ENCODE measurements at places on chromosomes 4 and X.

DNA sequence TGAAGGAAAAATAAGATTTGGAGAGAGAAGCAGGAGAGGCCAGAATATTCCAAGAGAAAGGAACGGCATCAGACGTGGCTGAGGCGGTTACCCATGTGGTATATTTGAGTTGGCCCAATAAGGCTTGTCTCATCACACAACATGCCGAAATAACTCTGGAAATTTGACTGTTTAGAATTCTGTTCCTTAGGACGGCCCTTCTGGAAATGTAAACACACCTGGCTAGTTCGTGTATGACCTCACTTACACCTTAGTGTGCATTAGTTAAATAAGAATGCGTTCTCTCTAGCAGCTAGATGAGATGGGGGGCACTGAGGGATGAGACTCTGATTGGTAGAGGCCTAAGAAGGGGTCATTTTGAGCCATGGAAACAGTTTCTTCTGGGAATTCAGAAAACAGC lies 33.2 kb upstream of the PLAC1 start:
- no peak for DNase-seq

DNA sequence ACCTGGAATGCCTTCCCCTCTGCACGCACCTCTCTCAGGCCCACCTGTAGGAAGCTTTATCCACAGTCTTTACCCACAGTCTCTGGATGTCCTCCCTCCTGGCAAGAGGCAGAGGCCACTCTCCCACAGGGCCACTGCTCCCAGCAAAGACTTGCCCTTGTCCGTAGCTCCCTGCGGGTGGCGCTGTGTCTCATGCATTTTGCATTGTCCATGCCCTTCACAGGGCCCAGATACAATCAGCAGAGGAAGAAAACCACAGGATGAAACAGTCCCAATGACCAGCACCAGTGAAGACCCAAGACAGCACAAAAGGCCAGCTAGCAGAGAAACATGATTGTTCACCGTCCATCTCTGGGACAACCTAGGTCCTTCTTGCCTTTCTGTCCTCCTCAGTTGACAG lies 2.1 kb upstream of the NSG1 start:
- DNase-seq: no peak

DNA sequence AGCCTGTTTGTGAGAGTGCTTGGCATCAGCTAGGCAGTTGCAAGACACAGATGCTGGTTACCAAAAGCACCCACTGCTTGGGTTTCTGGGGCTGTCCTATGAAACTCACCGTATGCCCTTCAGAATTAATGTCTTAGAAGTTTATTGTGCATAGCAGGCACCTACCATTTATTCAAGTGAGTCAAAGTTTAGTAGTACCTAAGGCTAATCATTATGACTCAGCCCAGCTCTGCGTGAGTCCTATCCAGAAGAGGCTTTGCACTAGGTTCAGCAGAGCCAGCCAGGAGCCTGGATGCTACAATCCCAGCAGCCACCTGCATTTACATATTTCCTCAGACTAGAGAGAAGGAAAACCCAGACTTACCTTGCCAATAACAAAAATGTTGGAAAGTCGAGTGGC lies 4.2 kb downstream of the RPS4X start:
- no peak for DNase-seq

GRCh38 chr4:110107866-110108265 lies 90.5 kb downstream of the ELOVL6 start:
- DNase-seq: no peak

- DNase-seq: no peak
Measured at GRCh38 chr4:116516711-116517110, 568.7 kb downstream of the TRAM1L1 start.

- DNase-seq: no peak
Measured at GRCh38 chr4:128715616-128716015, 93.9 kb upstream of the JADE1 start.

- no peak for DNase-seq
Measured at GRCh38 chr4:2907706-2908293, 55.4 kb downstream of the NOP14 start.

DNA sequence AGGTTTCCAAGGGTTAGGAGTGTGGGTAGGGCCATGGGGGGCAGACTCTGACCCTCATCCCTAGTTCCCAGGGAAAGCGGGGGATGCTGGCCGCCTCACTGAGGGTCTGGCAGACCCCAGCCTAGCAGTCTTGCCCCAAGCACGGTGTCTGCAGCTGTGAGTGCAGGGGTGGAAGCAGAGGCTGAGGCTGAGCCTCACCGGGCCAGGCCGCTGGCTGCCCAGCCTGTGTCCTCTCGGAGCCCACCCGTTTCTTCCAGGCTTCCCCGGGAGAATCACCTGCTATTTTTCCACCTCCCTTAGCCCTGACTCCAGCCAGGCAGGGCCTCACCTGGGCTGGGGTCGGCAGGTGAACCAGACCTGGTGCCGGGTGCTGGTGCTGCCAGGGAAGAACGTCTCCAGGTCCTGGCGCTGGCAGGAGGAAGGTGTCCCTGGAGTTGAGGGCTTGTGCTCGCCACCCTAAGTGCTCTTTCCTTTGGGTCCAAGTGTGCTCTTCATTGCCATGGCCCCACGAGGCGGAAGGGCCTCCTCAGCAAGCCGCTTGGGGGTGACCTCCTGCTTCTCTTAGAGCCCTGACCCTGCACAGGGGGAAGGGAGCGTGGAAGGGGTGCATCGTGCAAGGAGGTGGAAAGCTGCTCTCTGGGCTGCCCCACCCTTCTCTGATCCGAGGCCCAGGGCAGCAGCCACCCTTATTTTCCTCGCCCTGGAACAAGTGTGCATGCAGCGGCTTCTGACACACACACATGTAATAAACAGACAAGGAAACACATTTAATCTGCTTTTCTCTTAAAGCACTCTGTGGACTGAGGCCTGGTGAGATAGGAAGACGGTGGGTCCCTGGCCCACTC lies 112.7 kb downstream of the FAM53A start:
- DNase-seq: no peak

- peak; percentile 4 for DNase-seq
Measured at GRCh38 chr4:145840162-145840768, 98.4 kb downstream of the ZNF827 start.

DNA sequence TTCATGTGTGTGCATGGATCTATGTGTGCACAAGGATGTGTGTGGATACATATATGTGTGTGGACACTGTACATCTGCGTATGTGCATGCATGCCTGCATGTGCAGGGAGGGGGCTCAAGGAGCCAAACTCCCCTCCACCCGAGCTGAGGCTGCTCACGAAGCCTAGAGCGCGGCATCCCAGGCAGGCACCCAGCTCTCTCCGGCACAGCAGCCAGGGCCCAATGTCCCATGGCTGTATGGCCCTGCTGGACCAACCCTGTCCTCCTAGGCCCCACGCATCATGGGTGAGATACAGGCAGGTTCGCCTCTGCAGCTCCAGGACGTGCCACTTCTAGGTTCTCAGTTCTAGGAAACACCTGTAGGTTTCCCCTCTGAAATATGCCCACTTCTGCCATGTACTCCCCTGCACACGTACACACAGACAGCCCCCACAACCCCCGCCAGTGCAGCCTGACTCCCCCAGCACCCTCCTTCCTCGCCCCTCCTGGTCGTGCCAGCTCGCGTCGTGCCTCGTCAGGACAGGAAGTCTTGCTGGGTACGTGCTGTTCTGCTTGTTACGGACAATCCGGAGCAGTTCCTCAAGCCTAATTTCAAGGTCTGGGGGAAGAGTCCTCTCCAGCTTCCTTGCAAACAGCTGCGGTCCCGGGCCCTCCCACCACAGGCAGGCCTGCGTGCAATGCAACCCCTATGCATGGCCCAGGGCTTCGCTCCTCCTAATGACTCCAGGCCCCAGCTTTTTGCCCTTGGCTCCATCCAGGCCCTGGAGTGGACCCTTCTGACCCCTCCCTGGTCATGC lies 3.2 kb upstream of the ADRA2C start:
- DNase-seq: no peak

DNA sequence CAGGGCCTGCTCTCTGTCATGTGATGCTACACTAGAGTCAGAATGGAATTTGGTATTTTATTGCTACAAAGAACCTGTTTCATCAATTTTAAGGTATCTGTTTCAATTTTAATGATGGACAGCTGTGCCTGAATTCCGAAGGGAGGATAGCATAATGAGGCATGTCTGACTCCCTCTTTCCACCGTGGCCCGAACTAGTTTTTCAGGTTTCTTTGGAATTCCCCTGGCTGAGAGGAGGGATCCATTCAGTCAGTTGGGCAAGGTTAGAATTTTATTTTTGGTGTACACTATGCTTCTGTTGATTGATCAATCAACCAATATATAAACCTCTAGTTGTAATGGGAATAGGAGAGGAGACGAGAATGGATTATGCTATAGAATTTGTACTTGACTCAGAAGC lies 761.8 kb downstream of the FAM133A start:
- no peak for DNase-seq

DNA sequence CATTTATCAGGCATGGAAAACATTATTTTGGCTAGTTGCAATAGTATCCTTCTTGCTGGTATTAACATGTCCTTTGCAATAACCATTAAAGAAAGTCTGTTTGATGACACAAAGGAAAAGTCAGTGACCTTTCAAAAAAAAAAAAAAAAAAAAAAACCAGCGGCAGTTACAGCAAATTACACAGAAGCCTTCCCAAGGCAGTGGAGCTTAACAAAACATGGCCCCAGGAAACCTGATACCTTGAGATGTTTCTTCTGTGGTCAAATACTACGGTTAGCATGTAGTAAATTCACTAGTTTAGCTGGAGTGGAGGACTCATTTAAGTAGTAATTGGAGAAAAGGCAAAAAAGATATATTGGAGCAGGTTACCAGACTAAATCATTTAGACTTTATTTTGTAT lies 359.1 kb downstream of the DACH2 start:
- DNase-seq: no peak

GRCh38 chrX:123964156-123964834 lies 2.8 kb downstream of the STAG2 start:
- DNase-seq: no peak

- no peak for DNase-seq
Measured at GRCh38 chr4:184021389-184021788, 116.3 kb downstream of the STOX2 start.

DNA sequence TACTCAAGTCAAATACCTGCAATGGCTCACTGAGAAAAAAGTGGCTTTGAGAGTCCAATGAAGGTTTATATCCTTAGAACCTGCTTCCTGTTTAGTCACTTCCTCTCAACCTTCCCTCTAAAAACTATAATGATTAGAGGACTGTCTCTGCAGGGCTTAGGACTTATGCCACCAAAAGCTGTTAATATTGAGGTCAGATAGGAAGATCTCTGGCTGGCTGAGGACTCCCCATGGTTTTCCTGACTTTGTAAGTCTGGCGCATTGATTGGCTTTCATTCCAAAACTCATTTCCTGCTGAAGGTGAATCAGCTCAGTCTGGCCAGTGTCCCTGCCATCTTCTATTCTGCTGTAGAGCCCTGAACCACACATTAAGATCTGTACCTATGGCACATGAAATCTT lies 140.9 kb upstream of the ANK2 start:
- no peak for DNase-seq

- no peak for DNase-seq
Measured at GRCh38 chrX:94053575-94053974, 379.6 kb downstream of the FAM133A start.

DNA sequence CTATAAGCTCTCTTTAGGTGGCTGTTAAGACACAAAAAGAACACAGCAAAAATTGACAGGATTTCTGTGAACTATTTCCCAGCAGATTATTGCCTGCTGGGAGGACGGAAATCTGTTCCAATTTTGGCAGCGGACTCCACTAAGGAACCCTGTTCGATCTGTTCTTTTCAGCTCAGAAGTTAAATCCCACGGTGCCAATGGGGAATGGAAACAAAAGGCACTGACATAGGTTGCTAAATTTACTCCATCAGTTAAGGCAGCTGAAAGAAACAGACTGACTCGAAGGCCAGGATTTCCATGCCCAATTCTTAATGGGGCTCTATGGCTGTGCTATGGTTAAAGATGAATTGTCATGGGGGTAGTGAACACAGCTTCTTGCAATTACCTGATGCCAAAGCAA lies 126.5 kb upstream of the HPGD start:
- no peak for DNase-seq

DNA sequence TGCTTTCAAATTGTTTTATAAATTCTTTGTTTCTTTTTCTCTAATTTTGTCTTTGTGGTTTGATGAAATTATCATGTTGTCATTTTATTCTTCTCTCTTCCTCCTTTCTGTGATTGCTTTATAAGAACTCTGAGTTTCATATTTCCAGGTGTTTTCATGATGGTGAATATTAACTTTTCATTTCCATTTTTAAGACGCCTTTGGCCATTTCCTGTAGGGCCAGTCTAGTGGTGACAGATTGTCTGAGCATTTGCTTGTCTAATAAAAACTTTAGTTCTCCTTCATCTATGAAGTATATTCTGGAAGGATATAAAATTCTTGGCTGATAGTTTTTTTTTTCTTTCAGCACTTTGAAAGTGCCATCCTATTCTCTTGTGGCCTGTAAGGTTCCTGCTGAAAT lies 128.1 kb downstream of the FAM13A start:
- DNase-seq: no peak

DNA sequence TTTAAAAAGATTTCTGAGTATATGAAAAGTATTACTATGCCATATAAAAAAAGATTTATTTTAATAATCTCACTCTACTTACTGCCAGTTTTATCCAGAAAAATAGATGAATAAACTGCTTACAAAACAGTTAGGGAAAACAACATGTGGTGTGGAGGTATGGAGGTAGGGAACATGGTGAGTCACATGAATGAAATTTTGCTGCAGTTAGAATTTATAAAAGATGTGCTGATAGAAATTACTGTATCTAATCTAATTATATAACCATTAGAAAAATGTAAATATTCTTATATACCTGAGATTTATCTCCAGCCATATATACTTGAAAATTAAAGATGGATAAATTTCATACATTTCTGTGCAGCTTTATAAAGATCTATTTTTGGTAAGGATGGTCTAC lies 184.0 kb upstream of the ANK2 start:
- no peak for DNase-seq

GRCh38 chr4:149781150-149781549 lies 34.5 kb downstream of the IQCM start:
- no peak for DNase-seq

GRCh38 chr4:134471569-134471968 lies 270.0 kb upstream of the PABPC4L start:
- no peak for DNase-seq

DNA sequence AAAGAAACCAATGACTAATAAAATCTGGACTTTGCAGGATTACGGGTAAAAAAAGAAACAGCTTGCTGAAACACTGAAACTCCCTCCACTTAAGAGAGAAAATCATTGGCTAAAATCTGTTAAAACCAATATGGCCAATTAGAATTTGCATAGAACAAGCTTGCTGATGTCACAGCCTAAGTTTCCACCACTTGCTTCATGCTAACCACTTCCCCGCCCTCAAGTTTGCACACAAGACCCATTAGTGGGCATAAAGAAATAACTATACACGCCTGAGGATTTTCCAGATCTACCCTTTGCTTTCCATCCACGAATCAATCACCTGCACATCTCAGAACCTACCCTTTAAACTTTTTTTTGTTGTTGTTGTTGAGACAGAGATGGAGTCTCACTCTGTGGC lies 42.7 kb upstream of the PHEX start:
- peak; percentile 58 for DNase-seq

- no peak for DNase-seq
Measured at GRCh38 chrX:111309083-111309482, 38.8 kb upstream of the CAPN6 start.

GRCh38 chr4:185280608-185281007 lies 71.2 kb downstream of the SNX25 start:
- DNase-seq: no peak

GRCh38 chr4:123599061-123599919 lies 202.7 kb downstream of the SPRY1 start:
- DNase-seq: no peak

- DNase-seq: no peak
Measured at GRCh38 chrX:153878345-153878744, 7.6 kb downstream of the L1CAM start.

All from activated naive CD8-positive, alpha-beta T cell treated with anti-CD3 and anti-CD28 coated beads for 36 hours (primary cell).